Central memory CD8-positive, alpha-beta T cell (primary cell): ENCODE measurements at places on chromosomes 5 and 9.

DNA sequence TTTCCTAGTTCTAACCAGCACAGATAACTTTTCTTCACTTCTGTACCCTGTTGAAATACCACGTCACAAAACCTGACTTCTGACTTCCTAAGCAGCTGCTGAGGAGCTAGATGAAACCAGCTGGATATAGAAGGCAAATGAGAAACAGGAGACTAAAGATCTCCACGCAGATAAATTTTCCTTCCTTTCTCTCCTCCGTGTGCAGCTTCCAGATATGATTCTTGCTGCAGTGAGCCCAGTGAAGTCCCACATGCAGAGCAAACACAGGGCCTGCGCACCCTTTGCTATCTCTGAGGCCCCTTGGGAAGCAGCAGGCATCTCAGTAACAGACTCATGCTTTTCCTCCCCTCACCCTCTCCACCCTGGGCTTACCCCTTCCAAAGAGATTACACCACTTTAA lies 1638.3 kb downstream of the MAT2B start:
- DNase-seq = no peak

- no peak for DNase-seq
These were observed 10.3 kb downstream of the FST start for GRCh38 chr5:53490747-53491146.

GRCh38 chr9:27379311-27380251 lies 82.6 kb upstream of the EQTN start:
- DNase-seq = no peak

DNA sequence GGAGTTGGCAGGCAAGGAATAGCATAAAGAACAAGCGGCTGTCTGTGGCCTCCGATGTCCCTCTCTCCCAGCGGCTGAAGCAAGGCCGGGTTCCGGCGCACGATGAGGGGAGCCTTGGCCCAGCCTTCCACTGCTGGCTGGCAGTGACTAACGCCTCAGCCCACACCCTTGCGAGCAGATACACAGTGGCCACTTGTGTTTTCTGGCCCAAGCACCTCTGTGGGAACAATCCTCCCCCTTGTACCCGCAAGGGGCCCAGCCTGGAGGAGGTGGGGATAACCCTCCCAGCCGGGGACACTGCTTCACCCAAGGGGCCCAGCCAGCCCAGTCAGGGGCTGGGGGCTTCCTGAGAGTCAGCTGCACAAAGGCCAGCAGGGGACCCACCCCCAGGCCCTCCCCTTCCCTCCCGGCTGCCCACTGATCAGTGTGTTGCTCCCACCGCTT lies 23.2 kb downstream of the STK10 start:
- no peak for DNase-seq

DNA sequence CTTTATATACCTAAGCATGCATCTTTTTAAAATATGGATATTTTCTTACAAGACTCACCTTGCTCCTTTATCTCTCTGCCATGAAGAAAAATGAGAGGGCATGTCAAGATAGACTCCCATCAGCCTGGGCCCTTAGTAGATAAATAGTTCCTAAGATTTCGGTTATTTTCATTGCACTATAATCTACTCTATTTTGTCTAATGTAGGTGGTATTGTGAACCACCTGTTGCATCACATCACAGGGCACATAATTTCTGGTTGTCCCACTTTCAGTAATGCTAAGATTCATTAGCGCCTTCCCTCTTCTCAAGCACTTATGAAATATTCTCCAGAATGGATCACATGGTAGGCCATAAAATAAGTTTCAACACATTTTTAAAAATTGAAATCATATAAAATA lies 202.5 kb upstream of the ADRA1B start:
- no peak for DNase-seq

DNA sequence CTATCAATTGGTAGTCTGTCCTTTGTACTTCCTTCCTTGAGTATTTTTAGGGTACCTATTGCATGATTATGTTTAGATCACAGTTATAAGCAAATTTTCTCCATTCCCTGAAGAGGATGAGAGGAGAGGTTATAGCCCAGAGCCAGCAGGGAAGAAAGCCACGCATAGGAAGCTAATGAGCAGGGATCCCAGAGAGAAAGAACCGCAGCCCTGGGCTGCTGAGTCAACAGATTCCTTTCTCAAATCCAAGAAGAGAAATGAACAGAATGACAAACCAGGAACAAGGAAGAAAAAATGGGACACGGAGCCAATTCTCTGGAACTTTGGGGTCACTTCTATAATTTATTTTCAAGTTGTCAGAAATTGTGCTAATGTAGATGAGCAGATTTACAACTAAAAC lies 284.5 kb downstream of the RFX3 start:
- DNase-seq = no peak

GRCh38 chr9:127022913-127023660 lies 99.3 kb downstream of the ANGPTL2 start:
- DNase-seq = no peak

DNA sequence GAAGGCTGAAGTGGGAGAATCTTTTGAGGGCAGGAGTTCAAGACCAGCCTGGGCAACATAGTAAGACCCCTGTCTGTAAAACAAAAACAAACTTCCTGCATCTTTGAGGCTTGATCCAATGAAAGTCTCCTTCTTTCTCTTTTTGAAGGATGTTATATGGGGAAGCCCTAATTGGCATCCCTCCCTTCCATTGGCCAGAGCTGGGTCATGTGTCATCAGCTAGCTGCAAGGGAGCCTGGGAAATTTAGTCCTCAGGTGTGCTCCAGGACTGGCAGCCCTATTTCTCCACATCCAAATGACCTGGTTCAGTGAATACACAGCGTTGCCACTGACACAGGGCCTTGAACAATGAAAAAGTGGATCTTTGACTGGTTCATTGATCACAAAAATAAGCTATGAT lies 9.0 kb upstream of the IER5L start:
- DNase-seq = no peak
